BE2C (cell line): ENCODE measurements at places on chromosomes 3 and 15.

DNA sequence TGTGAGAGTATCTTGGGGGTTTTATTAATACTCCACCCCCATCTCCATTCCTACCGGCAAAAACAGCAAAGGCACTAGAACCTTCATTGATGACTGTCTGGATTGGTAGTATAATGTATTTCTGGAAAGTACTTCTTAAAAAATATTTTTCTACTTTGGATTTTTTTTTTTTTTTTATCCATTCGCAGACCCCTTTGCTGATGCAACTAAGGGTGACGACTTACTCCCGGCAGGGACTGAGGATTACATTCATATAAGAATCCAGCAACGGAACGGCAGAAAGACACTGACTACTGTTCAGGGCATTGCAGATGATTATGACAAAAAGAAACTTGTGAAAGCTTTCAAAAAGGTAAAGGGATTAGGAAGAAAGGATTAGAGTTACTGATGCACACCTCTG, 1.2 kb downstream of the EIF1B start:
- no peak for DNase-seq

DNA sequence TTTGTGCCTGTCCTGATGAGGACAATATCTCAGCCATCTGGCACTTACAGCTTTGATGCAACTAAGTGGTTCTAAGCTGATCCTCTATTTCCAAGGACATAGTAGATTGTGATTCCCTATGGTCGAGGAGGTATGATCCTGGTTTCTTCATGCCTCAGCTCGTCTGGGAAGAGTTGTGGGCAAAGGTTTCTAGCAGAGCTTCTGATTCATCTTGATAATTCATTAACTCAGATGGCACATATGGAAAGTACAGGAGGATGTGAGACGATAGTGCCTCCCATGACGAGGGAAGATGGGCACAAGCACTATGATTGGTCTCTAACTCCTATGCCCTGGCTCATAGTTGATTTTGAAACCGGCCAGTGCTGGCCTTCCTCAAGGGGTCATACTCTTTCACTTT, 334.2 kb upstream of the SEMA6D start:
- no peak for DNase-seq

DNA sequence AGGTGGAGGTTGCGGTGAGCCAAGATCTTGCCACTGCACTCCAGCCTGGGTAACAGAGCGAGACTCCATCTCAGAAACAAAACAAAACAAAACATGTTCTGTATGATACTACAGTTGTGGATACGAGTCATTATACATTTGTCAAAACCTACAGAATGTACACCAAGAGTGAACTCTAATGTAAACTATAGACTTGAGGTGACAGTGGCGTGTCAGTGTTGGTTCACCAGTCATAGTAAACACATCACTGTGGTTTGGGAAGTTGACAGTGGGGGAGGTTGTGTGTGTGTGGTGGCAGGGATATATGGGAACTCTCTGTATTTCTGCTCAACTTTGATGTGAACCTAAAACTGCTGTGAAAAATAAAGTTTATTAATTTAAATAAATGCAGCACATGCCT, 33.0 kb upstream of the GNB5 start:
- DNase-seq = no peak

GRCh38 chr3:14439501-14440167, 37.2 kb downstream of the SLC6A6 start:
- DNase-seq = peak; percentile 81

- DNase-seq = no peak
Observed at GRCh38 chr3:4908433-4909156, 70.6 kb upstream of the BHLHE40 start.

- no peak for DNase-seq
Observed at GRCh38 chr3:129054605-129055104, 5.9 kb upstream of the GP9 start.

DNA sequence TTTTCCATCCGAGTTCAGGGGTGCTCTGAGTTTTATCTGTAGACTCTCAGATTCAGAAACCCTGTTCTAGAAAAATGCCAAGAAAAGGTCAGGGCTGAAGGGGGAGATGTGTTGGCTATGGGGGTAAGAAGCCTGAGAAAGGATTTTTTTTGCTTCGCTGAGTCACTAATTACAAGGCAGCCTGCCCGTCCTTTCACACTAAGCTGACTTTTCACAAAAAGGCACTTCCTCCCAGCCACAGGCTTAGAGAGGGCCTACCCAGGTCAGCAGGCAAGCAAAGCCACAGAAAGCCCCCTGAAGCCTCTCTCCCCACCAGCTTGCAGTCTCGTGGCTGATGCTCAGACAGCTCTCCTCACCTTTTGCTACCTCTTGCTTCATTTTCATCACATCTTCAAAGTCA, 192.6 kb upstream of the PRICKLE2 start:
- DNase-seq = no peak

DNA sequence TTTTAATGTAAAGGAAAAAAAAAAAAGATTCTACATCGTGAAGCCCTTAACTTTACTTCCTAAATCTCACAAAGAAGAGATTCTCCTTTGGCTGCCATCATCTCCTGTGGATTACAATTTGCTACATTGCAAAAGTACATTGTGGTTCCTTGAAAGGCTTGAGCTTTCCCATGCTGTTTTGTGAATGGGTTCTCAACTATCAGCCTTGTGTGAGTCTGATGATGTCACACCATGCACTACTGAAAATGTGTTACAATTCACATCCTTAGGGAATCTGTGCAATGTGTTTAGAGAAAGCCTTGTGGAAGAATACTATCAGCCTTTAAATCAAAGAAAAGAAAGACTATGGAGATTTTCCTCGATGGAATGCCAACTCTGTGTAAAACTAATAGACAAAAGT, 510.0 kb upstream of the ALCAM start:
- DNase-seq = no peak

DNA sequence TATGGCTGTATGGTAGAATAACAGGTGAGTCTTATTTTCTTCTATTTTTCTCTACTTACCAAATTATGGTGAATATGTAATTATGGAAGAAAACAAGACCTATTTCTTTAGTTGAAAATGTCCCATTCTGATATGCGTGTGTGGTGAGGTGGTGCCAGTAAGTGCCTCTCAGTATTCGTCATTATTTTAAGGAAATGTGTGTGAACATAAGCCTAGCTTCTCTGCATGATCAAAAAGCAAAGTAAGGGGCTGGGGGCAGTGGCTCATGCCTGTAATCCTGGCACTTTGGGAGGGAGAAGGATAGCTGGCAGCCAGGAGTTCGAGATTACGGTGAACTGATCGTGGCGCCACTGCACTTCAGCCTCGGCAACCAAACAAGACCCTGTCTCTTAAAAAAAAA, 26.0 kb downstream of the LARS2 start:
- DNase-seq = no peak

GRCh38 chr3:183918178-183918577, 33.5 kb upstream of the PARL start:
- DNase-seq = no peak

- DNase-seq = no peak
Observed at GRCh38 chr3:25306705-25307104, 121.4 kb upstream of the RARB start.

DNA sequence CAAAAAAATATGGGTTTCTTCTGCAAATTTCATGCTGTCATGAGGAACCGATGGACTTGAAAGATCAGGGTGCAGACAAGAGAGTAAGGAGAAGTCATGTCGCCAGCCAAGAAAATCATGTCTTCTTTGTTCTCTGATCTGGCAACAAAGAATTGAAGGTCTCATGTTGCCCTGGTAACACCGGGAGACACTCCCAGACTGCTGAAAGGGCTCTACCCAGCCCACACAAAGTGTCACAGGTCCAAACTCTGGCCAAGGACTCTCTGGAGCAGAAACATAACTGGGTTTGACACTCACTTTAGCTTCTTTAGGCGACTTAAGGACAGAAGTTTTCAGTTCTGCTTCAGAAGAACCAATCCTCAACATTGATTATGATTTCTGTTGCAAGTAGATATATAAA, 42.9 kb downstream of the SIDT1 start:
- no peak for DNase-seq

- no peak for DNase-seq
Observed at GRCh38 chr3:124812291-124813265, 74.6 kb downstream of the ITGB5 start.

- DNase-seq = no peak
Observed at GRCh38 chr3:127399154-127399553, 111.3 kb upstream of the PRR20G start.

DNA sequence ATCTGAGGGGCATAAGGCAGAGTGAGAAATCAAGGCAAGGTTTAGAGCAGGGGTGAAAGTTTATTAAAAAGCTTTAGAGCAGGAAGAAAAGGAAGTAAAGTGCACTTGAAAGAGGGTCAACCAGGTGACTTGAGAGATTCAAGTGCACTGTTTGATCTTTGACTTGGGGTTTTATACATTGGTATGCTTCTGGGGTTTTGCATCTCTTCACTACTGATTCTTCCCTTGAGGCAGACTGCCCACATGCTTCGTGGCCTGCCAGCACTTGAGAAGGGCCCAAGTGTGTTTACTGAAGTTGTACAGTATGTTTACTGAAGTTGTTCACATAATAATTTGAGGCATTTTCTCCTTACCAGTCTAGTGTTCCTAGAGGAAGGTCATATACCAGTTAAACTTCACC, 367.0 kb upstream of the UBE2E2 start:
- DNase-seq = no peak

DNA sequence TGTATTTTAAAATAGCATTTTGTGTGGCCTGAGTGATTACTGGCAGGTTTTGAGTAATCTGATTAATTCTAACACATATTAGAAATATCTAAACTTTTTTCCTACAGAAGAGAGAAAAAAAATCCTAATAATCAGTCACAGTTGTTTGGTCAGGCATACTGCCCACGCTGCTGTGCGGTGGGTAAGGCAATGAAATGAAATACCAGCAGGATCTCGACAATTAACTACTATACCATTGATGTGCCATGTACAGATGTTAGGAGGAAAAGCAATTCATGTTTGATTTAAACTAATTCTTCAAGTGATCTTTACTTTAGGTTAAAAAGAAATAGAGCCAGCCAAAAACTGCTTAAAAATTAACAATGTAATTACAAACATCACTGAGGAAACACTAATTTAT, 5.2 kb downstream of the GRAMD2A start:
- DNase-seq = no peak

GRCh38 chr15:92909136-92909781, 9.1 kb downstream of the CHD2 start:
- no peak for DNase-seq

DNA sequence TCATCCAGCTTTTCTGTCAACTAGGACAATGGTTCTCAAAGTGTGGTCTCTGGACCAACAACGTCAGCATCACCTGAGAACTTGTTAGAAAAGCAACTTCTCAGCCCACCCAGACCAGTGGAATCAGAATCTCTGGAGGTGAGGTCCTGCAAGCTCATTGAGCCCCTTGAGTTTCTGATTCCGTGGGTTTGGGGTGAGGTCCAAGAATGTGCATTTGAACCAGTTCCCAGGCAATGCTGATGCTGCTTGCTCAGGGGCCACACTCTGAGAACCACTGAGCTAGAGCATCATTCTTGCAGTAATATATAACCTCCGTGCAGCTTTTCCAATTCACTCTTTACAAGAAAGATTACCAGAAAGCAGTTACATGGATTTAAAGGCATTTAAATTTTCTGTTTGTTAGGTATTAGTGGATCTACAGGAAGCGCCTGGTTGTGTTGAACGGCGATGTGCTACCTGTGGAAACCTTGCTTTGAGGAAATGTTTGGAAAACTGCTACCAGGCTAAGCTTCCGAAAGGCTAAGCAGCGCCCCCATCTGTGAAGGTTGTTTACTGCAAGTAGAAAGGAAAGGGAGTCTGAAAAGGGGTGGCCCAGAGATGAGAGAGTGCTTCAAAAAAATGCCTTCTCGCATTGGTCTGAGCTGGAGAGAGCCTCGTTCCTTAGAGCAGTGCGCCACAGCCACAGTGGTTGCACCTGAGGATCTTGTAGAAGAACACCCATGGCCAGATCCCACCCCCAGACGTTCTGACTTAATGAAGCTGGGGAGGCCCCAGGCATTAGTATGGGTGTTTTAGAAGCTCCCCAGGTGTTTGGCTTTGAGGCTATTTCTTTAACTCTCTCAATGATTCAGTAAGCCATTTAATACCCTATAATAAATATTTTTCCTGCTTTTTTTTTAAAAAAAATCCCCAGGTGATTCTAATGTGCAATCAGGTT, 50.0 kb downstream of the RLBP1 start:
- DNase-seq = peak; percentile 63

- no peak for DNase-seq
Observed at GRCh38 chr15:70587896-70588567, 175.3 kb downstream of the UACA start.

DNA sequence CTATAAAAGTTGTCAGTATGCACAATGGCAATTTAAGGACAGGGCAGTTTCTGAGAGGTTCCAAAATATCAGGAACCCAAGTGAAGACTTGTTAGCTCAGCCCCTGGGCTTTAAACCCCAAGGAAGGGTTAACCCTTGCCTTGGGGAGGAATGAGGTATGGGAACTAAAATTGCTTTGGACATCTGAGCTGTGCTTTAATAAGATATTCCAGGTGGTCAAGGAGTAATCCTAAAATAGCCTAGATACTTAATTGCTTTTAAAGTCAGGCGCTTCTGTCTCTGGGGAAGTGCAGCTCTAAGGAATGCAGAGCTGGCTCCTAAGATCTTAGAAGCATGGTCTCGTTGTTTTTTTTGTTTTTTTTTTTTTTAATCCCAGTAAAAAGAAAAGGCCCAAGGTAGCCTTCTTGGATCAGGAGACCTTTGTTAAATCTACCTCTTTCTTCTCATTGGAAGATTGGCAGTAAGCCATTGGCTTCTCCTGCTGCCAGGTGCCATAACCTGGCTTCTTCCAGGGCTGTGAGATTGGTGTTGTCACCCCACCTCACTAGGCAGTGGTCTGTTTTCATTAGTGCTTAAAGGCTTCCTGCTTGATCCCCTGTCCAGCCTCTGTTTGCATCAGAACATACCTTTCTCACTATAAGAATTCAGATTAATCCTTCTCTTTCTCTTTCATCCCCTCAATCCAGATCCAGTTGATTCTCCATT, 24.5 kb downstream of the ARID3B start:
- no peak for DNase-seq

DNA sequence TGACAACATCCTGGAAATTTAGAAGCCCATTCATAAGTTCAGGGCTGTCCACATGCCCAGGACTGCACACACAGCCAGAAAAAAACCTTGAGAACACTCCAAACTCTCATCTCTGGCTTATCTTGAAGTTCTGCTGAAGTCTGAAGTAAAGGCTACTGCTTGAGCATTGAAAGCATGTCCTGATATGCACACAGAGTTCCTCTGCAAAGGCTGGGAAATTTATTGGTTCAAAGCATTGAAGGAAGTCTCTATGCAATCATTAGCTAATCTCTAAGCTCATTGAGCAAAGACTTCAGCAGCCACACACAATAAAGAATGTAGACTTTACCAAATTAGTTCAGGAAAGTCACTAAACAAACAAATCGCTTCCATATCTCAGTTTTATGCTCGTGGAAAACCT, 162.0 kb upstream of the STT3B start:
- no peak for DNase-seq

DNA sequence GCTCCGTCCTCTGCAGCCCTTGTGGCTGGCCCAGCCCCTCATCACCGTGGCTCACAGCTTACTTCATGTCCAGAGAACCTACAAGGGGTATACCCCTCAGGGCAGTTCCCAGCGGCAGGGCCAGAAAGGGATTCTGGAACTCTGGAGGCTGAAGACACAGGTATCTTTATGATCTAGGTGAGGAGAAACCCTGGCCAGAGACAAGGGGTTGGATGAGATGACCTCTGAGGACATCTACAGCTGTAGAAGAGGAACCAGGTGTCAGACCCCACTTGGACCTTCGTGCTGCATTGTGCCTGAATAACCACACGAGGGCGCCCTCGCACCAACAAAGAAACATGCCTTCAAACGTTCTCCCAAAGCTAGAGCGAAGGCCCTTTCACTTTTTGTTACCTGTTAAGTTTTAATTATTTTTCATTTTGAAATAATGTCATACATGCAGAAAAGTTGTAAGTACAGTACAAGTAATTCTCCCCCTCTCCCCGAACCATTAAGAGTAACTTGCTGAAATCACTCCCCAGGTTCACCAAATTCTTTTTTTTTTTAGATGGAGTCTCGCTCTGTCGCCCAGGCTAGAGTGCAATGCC, 118.7 kb upstream of the SMAD3 start:
- DNase-seq = peak; percentile 55
